ENCODE measurements at places on chromosomes 5 and 9.

- DNase-seq: no peak
Measured at GRCh38 chr5:102946971-102947370, 173.0 kb downstream of the GIN1 start.

DNA sequence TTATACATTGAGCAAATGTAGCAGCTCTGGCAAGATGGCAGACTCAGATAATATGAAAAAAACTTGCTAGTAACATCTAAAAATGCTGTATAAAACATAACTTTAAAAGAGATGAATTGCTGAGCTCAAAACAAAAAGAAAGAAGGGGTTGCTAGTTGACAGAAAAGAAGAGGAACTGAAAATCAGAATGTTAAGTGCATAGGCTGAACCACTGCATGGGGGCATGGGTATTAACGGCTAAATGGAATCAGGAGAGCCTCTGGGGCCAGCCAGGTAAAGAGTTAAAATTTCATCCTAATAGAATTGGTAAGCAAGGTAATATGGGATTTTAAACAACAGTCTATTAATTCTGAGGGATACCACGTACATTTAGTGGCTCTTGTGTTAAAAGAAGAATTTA, 146.8 kb downstream of the SMC2 start:
- no peak for DNase-seq

DNA sequence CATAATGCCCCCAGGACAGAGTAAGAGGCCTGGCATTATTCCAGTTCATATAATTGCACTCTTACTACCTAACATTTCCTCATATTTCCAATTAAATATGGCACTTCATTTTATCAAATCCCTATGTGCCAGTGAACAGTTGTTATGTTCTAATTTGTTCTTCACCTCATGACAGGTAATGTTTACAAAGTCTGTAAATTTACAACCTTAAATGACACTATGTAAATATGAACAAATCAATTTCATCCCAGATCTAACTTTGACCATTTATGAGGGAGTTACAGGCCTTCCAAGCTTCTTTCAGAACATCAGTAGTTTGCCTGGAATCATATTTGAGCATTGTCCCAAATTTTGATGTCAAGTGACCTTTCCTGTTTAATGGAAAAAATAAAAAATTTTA, 592.6 kb upstream of the CDH6 start:
- DNase-seq: no peak

DNA sequence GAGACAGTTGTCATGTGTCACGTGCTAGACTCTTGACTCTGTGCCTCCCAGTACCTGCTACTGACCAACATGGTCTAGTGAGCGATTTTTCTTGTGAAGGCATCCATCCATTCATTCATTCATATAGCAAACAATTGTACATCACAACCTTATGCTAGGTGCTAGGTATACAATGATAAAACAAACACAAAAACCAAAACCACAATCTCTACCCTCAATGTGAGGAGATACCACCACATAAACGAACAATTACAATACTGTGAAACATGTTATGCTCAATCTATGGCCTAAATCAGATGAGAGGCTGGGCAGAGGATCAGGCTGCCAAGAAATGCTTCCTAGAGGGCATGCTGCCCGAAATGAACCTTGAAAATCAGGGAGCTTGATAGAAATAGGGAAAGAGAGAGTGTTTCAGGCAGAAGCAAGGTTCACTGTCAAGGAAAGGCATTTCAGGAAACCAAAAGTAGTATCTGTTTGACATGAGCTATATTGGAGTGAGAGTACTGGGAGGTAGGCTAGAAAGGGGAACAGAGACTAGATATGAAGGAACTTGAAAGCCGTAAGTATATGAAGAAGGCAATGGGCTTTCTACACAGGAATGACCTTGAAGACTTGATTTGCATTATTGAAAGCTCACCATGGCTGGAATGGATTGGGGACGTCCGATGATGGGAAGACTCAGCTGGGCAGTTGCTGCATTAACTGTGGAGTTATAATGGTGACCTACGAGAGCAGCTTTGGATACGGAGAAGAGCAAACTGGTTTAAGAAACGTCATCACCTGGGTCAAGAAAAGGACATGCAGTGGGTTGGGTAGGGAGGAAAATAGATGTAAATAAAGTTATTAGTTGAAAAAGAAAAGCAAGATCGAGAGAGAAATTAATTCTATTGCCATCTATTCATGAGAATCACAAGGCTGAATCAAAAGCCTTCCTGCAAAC, 90.1 kb downstream of the THBS4 start:
- DNase-seq: no peak

- DNase-seq: no peak
Measured at GRCh38 chr9:122110100-122110833, 17.2 kb upstream of the TTLL11 start.

DNA sequence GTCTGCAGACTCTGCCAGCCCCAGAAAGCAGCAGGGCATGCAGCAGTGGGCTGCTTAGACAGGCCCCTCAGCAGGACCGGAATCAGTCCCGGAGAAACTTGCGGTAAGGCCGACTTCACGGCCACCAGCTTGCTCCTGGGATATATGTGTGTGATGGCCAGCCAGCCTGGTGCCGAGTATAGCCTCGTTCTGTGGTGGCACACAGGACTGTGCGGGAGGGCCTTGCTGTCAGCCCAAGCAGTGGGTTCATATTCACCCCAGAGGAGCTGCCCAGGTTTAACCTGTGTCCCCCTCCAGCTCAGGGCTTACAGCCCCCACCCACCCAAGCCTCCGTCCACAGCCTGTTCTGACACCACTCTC, 112.9 kb downstream of the DAB2IP start:
- no peak for DNase-seq

GRCh38 chr5:2149195-2149539, 266.4 kb upstream of the IRX4 start:
- DNase-seq: no peak

- no peak for DNase-seq
Measured at GRCh38 chr5:78958672-78959445, 26.3 kb downstream of the ARSB start.

DNA sequence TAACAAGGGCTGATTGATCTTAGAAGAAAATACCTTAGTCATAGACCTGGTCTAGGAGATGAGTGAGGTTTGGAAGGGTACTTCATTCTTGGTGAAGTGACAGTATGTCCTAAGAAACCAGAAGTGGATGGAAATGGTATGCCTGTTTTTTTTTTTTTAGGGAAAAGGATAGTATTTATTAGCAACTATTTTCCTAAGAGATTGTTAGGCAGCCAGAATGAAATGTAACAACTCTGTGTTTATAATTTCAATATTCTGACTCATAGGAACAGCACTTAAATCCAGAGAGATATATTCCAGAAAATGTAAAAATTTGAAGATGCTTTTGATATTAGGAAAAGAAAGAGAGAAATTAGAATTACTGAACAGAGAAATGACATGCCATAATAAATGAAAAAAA, 21.2 kb upstream of the ARL14EPL start:
- DNase-seq: no peak

GRCh38 chr5:126438267-126438666, 15.1 kb downstream of the GRAMD2B start:
- no peak for DNase-seq

GRCh38 chr9:136013524-136014034, 52.4 kb upstream of the UBAC1 start:
- DNase-seq: no peak

GRCh38 chr5:60334281-60334713, 365.7 kb downstream of the DEPDC1B start:
- no peak for DNase-seq

GRCh38 chr9:23849379-23850035, 23.5 kb upstream of the ELAVL2 start:
- no peak for DNase-seq

- no peak for DNase-seq
Measured at GRCh38 chr5:42531611-42532010, 108.4 kb downstream of the GHR start.

DNA sequence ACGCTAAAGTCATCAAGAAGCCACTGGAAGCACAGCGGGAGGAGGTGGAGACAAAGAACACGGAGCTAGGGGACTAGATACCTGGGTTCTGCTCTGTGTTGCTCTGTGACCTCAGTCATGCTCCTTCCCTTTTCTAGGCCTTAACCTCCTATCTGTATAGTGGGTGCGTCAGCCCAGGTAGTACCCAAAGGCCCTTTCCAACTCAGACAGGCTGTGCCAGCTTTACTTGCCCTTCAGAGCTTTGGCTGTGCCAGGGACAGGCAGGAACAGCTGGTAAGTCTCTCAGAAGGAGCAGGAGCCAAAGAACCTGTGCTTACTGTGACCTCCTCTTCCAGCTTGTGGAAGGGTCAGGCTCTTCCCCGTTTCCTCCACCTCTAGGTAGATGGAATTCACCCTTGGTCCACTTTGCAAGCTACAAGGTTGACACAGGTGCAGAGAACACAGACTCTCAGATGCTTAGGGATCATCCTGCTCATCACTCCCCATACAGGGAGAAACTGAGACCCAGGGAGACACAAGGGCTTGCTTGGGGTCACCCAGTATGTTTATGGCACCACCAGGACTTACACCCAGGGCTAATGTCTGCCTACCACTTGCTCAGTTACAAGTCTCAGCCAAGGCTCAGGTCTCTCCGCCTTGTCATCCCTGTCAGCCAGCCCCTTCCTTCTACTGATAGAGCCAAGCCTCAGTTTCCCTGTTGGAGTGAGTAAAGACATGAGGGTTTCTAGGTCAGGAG, 1.7 kb downstream of the CCDC69 start:
- DNase-seq: no peak

DNA sequence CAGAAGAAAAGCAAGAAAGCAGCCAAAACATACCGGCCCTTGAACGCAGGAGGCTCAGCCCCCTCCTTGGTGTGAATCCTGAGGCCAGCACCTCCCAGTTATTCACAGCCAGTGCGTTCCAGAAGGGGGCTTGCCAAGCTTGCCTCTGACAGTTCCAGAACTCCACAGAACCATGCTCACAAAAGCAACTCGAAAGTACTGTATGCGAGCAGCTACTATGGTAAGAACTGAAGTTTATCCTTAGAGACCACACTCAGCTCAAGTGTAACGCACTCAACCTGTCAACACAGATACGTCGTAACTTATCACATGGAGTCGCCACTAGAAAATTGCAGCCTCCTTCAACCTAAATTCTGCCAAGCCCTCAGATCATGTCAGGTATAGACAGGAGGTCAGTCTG, 1.4 kb downstream of the UBAC1 start:
- DNase-seq: no peak

- no peak for DNase-seq
Measured at GRCh38 chr5:155082401-155082800, 68.8 kb downstream of the KIF4B start.

DNA sequence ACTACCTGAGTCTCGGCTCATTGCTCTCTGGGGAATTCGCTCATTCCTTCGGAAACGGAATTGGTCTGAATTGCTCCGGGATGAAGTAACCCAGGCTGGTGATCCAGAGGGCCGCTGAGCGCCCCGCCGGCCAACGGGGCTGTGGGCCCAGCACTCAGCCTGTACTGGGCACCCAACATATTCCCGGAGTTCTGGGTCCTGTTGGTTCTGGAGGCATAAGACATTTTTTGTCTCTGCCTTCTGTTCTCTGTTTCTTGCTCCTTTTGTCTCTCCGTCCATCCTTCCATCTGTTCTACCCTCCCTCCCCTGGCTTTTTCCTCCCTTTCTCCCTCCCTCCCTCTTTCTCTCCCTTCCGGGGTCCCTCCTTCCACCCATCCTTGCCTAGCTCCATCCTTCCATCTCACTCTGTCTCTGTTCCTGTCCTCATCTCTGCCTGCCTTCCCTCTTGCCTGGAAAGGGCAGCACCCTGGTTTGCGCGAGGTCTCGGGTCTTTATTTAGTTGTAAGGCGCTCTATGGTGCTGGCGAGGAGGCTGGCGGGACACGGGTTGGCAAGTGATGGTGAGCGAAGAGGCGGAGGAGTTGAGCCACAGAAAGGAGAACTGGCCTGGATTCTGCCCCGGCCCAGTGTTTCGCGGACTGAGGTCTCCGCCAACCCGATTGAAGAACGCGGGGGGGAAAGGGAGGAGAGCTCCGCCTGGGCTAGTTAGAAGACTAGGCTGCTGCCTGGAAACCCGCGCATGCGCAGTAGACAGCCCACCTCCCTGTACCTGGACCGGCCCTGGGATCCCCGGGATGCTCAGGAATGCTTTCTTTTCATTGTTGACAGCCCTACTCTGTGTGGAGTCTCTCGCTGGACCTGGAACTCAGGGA, 1468.0 kb downstream of the FOXD4L5 start:
- peak; percentile 35 for DNase-seq

DNA sequence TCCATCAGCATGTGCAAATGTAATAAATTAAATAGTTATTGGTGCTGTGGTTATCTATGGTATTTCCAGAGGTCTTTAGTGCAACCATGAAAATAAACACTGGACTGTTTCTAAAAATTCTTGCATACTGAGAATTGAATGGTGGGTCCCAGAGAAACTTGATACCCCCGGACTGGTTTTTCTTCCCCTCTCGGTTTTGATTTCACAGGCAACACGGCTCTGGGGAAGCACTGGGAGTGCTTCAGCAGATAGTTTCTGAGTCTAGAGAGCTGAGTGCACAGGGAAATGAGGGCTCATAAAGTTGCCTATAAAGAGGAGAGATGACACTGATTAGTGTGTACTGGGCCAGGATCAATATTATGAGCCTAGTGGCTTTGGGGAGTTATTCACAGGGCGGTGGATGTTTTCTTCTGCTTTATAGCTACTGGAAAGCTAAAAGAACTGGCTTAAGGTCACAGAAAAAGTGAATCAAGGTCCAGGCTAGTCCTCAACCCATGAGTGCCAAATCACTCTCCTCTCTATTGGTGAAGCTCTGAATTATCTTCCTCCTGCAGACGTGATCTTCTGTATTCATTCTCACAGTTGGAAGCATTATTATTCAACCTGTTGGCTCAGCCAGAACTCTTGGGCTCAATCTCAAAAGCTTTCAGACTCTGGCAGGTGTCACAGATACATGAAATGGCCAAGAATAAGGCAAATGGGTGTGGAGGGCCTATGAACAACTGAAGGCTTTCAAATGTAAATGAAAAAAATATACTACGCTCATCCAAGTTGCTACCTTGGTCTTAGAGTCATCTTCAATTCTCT, 170.2 kb upstream of the HMHB1 start:
- no peak for DNase-seq

DNA sequence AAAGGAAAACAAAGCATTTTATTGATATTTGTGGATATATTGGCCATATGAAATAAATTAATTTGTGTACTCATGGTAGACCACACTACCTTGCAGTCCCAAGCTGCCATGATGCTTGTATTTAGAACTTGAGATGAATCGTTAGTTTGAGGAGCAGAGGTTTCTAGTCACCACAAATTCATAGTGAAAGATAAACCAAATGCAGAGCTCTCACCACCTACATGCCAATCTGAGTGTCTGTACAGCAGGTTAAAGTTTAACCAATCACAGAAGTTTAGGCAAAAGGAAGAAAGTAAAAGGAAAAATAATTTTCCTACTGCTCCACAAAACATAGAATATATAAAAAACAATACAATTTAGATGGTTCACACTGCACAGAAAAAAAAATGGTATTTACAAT, 163.6 kb upstream of the FTMT start:
- no peak for DNase-seq

Data from activated effector memory CD4-positive, alpha-beta T cell treated with Interleukin-2 at 50 U/mL for 16 hours (primary cell).